Posterior vena cava (tissue), 2 donors: ENCODE measurements at places on chromosomes 1 and 21.
A peak's percentile ranks its signal among the peaks of the same experiment; 100 is the strongest.

- DNase-seq, result no peak
Observed at GRCh38 chr1:168591641-168592250, 15.3 kb downstream of the XCL1 start.

DNA sequence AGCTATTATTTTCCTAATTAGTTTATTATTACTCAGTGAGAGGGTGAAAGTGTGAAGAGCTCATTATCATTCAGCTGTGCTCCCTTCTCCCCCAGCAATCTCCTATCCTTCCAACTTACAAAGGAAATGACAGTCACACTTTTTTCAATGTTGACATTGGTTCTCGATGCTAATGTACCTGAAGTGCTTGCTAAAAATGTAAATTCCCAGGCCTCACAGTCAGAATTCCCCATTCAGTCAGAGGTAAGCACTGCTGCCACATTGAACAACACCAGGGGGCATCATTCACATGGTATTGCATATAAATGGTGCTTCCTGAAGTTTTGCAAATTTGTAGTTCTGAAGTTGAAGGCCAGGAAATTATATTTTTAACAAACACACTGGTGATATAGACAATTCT lies 132.7 kb upstream of the FOXD3 start:
- DNase-seq, result no peak

GRCh38 chr21:29378832-29379231 lies 80.1 kb downstream of the BACH1 start:
- DNase-seq, result no peak

GRCh38 chr21:36704958-36705678 lies 6.2 kb downstream of the SIM2 start:
- DNase-seq, result no peak

GRCh38 chr1:110874324-110875215 lies 1.6 kb downstream of the CD53 start:
- DNase-seq, result no peak

DNA sequence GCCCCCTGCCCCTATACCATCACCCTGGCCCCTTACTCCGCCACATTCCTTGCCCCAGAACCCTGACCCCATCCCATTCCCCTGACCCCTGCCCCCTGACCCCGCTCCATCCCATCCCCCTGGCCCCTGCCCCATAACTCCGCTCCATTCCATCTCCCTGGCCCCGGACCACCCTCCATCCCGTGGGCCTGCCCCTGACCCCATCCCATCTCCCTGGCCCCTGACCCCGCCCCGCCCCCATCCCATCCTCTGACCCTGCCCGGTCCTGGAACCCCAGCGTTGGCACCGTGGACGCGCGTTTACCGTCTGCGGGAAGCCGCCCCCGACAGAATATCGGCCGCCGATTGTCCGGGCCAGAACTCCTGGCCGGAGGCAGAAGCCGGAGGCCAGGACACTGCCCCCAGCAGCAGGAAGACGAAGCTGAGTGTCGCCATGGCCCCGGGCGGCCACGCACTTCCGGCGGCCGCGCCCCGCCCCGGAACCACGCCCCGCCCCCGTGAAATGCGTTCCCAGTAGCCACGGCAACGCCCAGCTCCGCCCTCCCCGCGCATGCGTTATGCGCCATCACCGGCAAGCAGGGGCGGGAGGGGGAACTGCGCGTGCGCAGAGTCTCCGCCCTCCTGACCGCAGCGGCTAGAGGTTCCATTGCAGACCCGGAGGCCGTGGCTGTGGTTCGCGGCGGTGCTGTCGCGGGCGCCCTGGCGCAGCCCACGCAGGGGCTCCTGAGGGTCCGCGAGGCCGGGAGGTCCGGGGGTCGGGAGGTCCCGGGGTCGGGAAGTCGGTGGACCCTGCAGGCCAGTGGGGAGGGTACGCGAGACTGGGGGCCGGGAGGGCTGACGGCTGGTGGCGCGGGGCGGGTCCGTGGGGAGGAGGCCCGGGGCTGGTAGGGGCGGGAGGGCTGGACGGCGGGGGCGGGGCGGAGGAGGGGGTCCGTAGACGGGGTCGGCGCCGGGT lies at the start of gene POFUT2:
POFUT2 (minus strand) TSS at position 458 of the 954 bp plus-strand sequence; CDS start at position 434, 24 bp downstream.
- DNase-seq, result peak; percentile 99

GRCh38 chr1:113676524-113676923 lies 82.8 kb downstream of the PHTF1 start:
- DNase-seq, result no peak

- DNase-seq, result no peak
Observed at GRCh38 chr1:200337831-200338230, 72.0 kb downstream of the ZNF281 start.

DNA sequence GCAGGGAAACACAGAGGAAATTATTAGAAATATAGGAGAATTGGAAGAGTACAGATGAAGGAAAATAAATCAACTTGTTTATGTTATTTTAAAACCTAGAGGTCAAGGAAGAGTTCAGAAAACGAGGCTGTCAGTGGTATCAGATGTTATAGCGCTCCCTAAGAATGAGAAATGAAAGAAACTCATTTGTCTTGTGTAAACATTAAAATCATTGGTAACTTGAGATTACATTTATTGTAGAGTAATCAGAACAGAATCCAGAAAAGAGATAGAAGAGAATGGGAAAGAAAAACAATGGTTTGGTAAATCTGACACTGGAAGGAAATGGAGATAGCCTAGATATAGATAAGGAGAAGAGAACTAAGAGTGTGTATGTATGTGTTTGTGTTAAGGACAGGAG lies 106.4 kb downstream of the ATF6 start:
- no peak for DNase-seq
